Chondrocyte (in vitro differentiated cells): ENCODE measurements at places on chromosomes 7 and 10. TPM values are rescaled to one million over a fixed set of nuclear protein-coding genes. Genes with fewer than 3 reads are reported as not detected.

The TMEM213 gene
- total RNA-seq = not detected in 3 replicates

The LMOD2 gene
- total RNA-seq = not detected in 3 replicates

- no peak for DNase-seq
- peak overlapping the region; percentile 98 for H3K27ac ChIP-seq
- H3K4me1 ChIP-seq = peaks cover 51% of the 10 kb centered on the region
Measured at GRCh38 chr10:73998623-73998928, 660 bp downstream of the VCL start.

DNA sequence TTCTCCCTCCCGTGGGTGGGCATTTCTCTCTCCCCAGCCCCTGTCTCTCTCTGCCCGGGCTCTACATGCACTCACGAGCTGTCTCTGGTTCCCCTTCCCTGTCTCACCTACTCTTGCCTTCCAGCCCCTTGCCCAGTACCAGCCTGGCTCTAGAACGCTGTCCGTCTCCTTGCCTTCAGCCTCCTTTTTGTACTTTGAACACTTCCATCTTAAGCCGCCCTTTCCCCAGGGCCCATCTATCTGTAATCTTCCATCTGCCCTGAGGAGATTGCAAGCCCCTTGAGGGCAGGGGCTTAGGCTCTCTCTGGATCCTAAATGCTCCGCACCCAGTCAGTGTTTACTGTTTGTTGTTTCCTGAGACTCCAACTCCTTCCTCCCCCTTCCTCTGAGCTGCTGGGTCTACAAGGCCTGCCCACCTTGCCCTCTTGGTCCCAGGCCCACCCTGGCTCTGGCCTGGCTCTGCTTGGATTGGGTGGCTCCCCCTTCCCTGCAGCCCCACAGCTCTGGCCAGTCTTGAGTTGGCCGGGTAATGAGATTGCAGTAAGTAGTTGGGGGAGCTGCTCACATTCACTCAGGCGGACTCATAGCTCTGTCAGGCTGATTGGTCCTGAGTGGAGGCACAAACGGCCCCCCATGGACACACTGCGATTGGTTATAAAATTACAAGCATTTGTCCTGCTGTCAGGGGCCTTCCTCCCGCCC, 28.3 kb downstream of the POLL start:
- H3K27ac ChIP-seq = no peak overlapping the region
- H3K4me3 ChIP-seq = no peak overlapping the region
- no peak for DNase-seq
- H3K4me1 ChIP-seq = no peaks in the 10 kb centered on the region
- peaks cover 5% of the 10 kb centered on the region for H3K27me3 ChIP-seq
